ENCODE measurements at places on chromosomes 1 and 21.

DNA sequence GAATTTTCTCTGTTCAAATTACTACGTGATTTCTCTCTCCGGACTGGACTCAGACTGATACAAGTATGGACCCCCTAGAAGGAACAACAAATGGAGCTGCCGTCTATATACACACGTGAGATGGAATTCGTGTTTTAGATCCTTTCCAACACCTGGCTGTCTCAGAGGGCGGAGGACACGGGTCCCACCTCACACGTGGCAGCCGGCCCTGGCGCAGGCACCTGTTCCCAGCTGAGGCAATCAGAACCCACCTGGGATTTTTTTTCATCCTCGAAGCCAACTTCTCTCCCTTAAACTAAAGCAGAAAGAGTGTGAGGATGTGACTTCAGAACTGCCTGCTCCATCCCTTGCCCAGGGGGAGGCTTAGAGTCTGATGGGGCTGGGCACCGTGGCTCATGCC is 34.1 kb upstream of the SCCPDH start:
- DNase-seq, result no peak

DNA sequence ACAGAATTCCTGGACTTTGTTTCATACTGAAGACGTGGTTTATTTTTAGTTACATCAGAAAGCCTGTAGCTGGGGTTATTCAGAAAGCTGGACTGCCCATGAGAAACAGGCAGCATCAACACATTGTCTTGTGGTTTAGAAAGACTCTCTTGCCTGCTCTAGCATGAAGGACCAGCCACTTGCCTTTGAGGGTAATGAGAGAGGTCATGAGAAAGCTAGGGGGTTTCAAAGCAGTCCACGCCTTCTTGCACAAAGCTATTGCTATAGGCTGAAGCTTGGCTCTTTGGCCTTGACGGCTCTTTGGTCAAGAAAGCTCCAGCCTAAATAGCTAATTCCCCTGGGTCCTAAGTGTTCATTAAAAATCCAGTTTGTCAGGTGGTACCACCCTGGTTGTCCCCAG is 208.1 kb downstream of the PRDM2 start:
- no peak for DNase-seq

GRCh38 chr1:179976970-179977651 is 22.5 kb downstream of the CEP350 start:
- DNase-seq, result no peak

DNA sequence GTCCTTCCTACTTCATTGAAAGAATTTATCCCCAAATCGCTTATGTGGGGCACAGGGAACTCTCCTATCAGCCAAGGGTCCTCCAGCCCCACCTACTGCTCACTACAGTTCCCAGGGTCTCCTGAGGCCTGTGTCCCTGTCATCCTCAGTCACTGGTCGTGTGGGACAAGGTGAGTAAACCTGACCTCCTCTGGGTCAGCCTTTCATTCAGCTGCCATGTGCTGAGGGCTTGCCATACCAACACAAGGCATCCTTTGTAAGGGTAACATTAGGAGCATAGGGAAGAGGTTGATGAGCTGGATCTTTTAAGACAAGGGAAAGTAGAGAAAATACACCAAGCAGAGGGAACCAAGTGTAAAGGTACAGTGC is 11.2 kb upstream of the SNAPIN start:
- DNase-seq, result no peak

- no peak for DNase-seq
Measured at GRCh38 chr1:160767395-160768294, 28.3 kb upstream of the LY9 start.

DNA sequence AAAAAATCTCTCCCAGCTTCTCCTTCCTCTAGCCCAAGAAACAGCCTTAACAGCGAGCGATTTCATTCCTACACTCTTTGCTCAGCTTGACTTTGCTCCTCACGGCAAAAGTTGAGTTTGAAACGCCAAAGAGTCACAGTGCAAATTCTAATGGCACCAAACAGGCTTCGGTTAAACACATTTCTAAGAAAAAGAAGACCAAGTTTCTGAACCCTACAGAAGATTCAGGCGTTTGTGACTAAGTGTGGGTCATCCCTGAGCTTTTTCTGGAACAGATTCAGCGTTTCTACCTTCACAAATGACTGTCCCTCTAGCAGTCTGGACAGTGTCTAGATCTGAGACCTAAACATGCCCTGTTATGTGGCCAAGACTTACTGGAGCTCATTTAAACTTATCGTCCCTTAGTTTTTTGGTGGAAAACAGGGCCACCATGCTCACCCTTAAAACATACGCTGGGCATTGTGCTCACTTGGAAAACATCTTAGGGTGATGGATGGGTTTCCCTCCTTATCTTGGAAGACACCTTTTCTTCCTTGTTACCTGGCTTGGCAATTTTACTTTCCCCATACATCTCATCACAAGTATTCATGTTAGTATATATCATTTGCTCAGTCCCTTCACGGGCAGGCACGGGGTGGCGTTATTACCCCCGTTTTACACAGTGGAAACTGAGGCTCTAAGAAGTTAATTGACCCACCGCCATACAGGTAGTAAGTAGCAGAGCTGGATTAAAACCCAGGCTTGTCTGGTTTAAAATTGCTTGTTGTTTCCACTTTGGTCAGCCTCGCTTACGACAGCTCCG is 1.0 kb downstream of the C1orf198 start:
- DNase-seq, result no peak

GRCh38 chr1:10947691-10948462 is 64.6 kb upstream of the TARDBP start:
- DNase-seq, result no peak

DNA sequence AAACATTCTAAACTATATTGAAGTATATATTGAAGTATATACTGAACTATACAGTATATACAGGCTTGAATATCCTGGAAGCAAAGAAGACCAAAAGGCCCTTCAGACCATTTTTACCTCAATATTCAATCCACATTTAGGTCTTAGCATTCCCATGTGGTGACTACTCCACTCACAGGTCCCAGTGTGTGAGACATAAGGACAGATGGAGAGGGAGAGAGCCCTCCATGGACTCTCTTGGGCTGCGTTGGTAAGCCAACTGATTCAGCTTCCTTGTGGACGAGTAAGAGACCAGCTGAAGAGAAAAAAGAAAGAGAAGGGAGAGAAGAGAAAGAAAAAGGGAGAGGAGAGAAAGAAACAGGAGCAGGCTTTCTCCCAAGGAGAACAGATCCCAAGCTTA is 37.3 kb upstream of the ZRANB2 start:
- DNase-seq, result no peak

GRCh38 chr1:229087339-229087738 is 183.6 kb upstream of the RAB4A start:
- DNase-seq, result no peak

DNA sequence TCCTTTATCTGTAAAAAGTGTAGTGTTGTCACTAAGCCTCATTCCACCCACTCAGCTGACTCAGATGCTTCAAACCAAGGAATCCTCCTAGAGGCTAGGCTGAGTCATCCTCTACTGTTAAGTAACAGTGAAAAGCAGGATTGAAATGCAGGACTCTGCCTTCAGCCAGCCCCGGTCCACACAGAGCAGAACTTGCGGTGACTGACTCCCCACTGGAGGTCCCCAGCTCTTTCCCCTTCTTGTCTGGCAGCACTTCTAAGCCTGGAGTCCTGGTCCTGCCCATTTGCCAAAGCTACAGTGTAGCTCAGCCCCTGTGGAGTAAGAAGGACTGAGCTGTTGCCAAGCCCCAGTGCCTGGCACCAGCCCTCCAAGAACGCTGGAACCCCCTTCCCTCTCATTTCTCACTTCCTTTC is 1.7 kb downstream of the RAB7B start:
- no peak for DNase-seq

GRCh38 chr1:16093611-16094010 is 20.2 kb upstream of the FAM131C start:
- DNase-seq, result no peak

DNA sequence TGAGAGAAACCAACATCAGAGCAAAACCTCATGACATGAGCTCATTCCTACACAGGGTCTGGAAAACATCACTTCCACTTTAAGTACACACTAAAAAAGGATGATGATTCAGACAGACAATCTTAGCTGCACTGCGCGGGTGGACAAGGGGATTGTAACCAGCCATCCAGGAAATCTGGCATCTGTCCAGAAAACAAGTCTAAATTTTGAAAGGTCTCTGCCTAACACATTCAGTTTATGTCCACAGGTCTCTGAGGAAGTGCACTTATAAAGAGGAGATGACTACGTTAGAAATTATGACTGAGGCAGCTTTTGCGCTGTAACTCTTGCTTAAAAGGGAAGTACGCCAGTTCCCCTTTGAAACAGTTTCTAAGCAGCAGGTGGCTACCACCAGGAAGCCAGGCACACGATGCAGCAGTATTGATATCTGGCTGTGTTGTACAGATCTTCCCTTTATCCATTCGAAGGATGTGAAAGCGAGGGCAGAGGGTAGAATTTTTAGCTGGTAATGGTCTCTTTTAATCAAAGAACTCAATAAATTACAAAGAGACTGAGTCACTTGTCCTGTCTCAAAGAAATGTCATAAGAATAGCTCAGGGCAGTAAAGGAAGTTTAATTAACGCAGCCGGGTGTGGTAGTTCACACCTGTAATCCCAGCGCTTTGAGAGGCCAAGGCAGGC is 128.0 kb downstream of the SETD4 start:
- no peak for DNase-seq

All from stimulated activated CD8-positive, alpha-beta memory T cell treated with anti-CD3 and anti-CD28 coated beads, Interleukin-4, amount 100 ng/mL, for 24 hours (primary cell).